EH (cell line): ENCODE measurements at places on chromosomes 6 and 20.

DNA sequence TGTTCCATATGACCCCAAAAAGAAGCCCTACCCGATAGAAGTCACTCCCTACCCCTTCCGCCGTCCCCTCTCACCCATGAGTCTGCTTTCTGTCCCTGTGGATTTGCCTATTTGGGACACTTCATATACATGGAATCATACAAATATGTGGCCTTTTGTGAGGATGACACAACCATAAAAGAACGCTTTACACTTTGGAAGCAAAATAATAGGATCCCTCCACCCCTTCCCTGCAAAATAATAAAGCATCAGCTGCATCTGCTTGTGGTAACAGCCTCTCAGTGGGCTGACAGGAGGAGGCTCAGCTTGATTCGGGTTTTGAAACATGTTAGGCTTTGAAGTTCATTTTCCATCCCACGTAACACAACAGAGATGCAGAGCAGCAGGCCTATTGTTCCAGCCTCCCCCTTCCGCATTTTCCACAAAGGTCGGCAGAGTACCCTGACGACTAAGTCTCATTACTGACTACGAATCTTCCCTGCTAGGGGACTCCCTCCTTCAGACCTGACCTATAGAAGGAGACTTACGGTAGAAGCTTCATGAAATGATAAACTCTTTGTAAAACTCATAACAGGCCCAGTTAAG is 99.1 kb downstream of the ALDH8A1 start:
- DNase-seq: no peak

GRCh38 chr6:170237999-170238740 is 52.7 kb downstream of the DLL1 start:
- DNase-seq: no peak

DNA sequence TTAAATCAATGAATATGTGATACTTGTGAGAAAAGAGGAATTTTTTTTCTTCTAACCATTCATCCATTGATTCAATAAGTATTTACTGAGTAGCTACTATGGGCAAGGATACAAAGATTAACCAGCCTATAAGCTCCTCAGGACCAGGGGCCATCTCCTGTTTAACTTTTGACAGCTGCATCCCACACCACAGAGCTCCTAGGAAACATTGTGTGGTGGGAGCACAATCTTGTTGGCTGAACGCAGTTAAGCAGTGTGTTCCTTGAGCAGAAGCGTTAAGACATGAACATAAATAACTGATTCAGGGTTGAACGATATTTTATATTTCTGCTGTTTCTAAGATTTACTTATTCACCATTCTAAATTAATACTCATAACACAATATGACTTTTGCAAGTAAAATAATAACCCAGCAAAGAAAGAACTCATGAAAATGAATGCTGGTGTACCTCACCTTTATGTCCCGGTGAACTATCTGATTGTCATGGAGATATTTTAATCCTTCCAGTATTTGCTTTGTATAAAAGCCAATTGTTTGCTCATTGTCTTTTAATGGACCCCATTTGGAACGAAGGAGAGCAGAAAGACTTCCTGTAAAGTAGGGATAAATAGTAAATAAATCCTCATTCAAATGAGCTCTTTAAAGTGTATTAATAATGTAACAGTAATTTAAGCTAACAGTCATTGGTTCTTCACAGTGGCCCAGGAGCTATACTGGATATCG is 62.6 kb upstream of the MAP7 start:
- DNase-seq: no peak

- no peak for DNase-seq
These were observed 92.8 kb downstream of the ARID1B start for GRCh38 chr6:156869980-156870398.

DNA sequence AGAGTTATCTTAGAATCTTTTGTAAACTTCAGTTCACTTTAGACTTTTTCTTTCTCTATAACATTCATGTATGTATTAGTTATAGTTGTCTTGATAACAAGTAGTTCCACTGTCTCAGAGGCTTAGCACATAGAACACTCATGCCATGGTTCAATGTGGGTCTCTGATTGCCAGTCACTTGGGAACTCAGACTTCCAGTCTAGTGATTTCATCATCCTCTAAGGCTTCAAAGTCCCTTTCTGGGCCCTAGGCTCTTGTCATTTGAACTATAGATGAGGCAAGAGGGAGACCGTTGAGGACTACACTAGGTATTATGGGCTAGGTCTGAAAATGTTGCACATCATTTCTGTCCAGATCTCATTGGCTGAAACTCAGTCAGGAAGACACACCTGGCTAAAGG is 8.4 kb upstream of the EEF1E1 start:
- no peak for DNase-seq

DNA sequence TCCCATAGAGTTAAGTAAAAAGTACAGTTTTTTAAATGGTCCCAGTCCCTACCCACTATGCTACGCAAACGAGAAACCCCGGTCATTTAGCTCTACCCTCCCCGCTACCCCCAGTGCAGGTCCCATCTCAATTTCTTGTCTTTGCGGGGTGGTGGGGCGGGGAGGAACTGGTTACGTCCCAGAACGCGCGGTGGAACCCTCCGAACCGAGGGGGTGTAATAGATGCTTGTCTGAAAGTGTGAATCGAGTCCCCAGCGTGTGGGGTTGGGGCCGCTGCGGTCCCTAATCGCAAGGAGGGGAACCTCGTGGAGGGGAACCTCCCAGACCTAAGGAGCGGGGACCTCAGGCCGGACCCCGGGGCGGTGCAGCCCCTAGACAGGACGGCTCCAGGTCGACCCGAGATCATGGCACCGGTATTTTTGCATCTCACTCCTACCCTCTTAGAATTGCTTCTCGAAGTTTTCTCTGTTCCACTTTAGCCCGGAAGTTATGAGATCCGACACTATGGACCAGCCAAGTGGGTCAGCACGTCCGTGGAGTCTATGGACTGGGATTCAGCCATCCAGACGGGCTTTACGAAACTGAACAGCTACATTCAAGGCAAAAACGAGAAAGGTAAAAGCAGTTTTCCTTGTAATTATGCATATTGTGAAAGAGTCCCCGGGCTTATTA is 779 bp downstream of the HEBP2 start:
- peak; percentile 17 for DNase-seq

GRCh38 chr6:97059473-97059872 is 134.9 kb downstream of the KLHL32 start:
- peak; percentile 44 for DNase-seq

DNA sequence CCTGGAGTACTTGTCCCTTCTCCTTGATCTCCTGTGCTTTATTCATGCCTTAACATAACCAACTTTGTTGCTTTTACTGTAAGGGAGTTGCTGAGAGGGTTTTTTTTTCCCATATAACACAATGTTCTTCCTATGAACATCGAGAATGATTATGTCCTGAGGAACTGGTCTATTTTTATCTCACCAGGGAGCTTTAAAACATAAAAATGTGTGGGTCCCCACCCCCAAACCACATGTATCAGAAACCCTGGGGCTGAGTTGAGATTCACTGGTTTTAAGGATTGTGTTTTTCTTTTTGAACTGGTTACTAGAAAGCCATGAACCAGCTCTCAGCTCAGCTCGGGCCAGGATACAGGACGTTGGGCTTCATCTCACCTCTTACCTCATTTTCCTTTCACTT is 118.5 kb upstream of the JAG1 start:
- peak; percentile 64 for DNase-seq

DNA sequence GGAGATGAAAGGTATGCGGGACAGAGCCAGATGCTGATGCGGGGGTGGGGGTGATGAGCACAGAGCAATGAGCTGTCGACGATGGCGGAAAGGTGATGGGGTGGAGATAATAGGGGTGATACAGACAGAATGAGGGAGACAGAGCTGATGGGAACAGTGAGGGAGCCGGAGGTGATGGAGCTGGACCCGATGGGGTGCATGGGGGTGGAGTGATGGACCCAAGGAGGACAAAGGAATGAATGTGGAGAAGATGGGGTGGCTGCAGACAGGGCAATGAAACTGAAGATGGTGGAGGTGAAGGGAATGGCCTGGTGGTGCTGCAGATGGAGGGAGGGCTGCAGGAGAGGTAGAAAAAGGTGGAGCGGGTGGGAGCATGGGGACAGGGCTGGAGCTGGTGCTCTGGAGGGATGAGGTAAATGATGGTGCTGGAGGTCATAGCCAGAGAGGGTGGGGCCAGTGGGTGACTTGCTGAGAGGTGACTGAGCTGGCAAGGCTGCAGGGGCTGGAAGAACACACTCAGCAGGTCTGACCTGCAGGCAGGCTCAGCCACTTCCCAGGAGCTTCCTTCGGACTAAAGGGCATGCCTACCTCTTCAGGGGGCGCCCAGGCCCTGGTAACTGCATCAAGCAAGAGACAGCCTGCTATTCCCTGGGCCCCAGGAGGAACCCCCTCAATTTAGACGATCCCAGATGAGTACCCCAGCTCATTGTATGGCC is 6.0 kb upstream of the FOXS1 start:
- no peak for DNase-seq

DNA sequence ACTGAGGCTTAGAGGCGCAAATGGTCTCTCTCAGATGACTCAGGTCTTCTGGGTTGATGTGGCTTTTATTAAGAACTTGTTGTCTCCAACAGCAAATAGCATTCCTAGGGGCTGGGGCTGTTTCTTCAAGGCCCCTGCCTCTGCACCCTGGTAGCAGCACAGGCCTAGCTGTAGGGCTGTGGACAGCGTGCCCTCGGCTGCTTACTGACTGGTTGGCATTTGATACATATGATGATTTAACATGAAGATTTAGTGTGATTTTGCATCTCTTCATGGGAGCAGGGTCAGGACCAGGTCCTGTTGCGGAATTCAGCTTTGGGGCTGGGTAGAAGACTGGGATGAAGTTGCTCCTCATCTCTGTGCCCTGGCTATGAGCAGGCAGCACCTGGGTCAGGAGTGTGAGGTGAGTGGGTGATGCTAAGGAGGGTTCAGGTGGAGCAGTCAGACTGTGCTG is 24.3 kb upstream of the IER3 start:
- no peak for DNase-seq

GRCh38 chr6:93799226-93799625 is 379.9 kb upstream of the EPHA7 start:
- no peak for DNase-seq

DNA sequence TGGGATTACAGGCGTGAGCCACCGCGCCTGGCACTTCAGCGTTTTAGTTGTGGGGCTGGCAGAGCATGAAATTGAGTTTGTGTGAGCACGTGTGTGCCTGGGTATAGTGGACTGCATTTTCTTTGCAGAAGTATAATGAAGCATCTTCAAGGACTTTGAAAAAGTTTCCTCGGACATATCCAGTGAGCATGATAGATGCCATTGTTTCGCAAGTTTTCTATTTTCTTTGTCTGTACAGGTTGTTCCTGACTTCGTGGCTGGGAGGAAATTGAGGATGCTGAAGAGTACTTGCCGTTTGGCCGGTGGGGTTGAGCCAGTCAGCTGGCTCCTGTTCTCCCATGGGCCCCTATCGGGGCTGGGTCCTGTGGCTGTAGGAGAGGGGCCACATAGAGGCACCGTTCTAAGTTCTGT is 55.9 kb downstream of the RREB1 start:
- no peak for DNase-seq

DNA sequence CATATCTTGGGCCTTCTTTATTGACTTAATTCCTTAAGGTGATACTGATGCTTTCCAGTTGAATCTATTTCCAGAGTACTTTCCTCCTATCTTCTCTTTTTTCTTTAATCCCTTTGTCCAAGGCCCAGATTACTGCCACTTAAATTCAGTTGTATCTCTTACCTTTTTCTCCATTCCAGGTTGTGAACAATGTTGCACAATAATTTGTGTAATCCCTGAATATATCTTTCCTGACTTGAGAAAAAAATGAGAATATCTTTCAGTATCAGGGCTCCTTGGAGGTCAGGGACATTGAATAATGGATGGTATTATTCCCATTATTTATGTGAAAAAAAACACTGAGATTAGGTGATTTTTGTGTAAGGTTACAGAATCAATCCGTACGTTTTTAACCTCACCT is 683.3 kb downstream of the PTPRT start:
- DNase-seq: no peak

DNA sequence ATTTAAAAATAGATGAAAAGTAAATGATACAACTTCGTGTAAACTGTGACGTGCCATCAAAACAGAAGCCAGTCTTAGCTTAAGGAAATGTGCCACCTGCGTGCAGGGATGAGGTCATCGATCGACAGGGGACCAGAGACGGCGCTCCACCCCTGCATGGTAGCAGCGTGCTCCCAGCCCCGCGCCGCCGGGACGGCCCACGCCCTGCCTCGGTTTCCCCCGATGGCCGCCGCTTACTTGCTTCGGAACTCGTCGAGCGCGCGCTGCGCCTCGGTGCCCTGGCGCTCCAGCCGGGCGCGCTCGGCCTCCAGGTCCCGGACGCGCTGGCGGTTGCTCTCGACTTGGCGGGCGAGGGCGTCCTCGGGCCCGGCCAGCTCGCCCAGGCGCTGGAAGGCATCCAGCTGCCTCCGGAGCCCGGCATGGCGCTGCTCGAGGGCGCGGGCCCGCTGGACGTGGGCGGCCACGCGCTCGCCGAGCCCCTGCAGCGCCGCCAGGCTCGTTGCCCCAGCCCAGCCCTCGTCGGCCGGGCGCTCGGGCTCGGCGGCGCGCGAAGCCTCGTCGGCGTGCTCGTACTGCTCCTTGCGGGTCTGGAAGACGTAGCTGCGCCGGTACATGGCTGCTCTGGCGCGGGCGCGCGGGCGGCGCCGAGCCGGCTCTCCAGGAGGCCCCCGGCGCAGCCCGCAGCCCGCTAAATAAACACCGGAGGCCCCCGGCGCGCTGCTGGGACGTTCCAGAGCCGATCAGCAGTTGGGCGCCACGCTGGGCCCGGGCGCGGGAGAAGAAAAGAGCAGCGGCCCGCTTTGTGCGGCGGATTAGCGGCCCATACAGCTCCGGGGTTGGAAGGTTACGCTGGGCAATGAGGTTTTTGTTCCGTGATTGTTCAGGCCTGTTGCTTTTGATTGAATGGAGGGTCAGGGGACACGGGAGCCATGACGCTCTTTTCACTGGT is at the start of gene BFSP1:
TSS of gene BFSP1 (minus strand) at position 664 of the 949 bp plus-strand sequence. CDS start at position 614, 50 bp downstream.
- peak; percentile 75 for DNase-seq

DNA sequence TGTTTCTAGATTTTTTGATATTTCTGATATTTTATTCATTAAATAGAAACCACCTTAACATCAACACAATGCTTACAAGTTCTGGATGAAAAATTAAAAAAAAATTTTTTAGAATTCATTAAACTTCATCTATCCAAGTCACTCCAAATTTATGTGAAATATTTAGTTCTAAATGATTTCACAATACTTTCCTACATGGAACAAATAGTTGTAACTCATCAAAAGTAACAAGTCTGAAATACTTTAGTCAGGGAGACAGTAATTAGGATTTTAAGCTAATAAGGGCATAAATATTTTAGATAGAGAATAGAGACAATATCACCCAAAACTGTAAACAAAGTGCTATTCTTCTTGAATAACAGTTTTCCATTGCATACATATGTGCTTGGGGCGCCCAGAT is 147.8 kb downstream of the HIVEP2 start:
- DNase-seq: no peak

GRCh38 chr6:15153191-15153590 is 92.7 kb upstream of the JARID2 start:
- DNase-seq: no peak

DNA sequence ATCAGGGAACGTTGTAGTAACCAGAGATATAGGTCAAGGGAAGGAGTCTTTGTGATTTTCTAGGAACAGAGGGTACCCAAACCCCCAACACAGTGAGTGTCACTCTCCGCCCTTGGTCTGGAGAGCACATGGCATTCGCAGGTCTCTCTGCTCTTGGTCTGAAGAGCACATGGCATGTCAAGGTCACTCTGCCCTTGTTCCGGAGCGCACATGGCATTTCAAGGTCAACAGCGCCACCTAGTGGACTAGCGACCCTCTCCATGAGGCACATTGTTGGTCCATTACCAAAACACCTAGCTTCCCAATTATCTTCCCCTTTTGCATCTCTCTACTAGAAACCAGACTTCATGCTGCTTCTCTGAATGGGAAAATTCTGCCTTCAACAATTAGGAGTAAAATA is 260.0 kb downstream of the C6orf118 start:
- DNase-seq: no peak

- peak; percentile 4 for DNase-seq
These were observed 1.9 kb upstream of the IL22RA2 start for GRCh38 chr6:137175157-137175867.
